ENCODE measurements at places on chromosomes 5 and 9.

GRCh38 chr5:139761057-139761450 is 34.6 kb upstream of the PSD2 start:
- DNase-seq, result no peak

GRCh38 chr5:79666758-79667157 is 22.9 kb upstream of the CMYA5 start:
- DNase-seq, result no peak

- peak; percentile 79 for DNase-seq
These were observed 67.0 kb upstream of the DPYSL3 start for GRCh38 chr5:147576646-147577535.

GRCh38 chr9:111992523-111992922 is 95.9 kb downstream of the UGCG start:
- DNase-seq, result no peak

GRCh38 chr5:78467752-78468357 is 107.4 kb downstream of the SCAMP1 start:
- DNase-seq, result no peak

DNA sequence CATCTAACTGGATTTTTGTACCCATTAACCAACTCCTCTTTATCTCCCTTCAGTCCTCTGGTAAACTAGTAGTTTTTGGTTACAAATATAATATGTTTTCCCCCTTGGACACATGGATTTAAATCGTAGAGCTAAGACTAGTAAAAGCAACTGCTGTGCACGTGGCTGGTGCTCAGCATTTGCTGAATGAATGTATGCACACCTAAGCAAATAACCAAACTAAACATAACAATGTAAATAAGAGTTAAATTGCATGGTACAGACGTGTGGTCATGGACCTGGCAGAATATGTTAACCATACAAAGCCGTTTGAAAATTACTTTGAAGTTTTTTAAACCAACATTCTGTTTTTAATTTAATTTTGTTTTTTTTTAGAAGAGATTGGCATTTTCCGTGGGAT is 65.2 kb upstream of the FYB1 start:
- DNase-seq, result no peak

GRCh38 chr9:126827227-126827626 is 22.4 kb downstream of the ZBTB43 start:
- DNase-seq, result no peak

- DNase-seq, result peak; percentile 29
These were observed 73.9 kb downstream of the SH3PXD2B start for GRCh38 chr5:172380301-172380986.

DNA sequence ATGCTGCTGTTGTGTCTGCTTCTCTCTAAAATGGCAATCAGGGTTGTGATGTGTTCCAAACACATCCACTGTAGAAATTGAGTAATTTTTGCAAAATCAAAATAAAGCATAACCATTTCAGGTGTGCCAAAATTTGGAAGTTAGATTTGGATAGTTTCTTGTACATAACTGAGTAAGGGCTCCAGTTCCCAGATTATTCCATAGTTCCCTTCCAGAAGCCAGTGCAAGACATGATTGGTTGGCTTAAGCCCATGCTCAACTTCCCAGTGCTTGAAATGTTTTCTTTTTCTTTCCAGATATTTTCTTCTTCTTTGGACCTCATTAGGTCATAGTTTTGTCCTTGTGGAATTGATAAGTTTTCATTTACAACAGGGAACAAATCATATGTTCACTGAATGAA is 64.2 kb downstream of the SNCAIP start:
- no peak for DNase-seq

DNA sequence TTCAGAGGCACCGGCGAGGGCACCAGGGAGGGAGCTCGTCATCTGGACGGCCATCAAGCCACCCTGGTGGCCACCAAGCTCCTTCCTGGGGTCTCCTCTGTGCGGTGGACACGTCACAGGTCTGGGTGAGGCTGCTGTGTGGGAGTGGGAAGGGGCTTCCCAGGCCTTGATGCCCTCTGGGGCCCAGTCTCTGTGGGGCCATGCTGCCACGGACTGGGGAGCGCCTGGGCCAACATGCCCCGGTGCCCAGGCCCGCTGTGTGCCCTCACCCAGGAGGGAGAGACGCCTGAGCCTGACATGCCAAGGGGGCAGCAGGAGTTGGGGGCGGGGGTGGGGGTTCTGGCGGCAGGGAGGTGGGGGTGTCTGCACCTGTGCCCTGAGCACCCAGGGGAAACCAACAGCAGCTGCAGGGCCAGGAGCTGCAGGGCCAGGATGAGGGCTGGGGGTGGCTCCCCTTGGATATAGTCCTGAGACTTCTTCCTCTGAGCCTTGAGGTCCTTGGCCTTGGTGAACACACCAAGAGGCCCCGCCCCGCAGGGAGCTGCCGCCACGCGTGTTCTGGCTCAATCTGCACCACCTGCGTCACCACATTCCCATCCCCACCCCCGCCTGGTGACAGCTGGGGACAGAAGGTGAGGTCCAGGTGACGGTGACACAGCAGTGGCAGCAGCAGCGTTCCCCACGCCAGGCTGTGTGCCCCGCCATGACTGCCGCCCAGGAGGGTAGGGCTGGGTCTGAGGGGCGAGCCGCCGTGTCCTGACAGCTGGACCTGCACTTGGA is 15.3 kb upstream of the SEC16A start:
- no peak for DNase-seq

- no peak for DNase-seq
These were observed 88.7 kb downstream of the TRIO start for GRCh38 chr5:14231890-14232289.

DNA sequence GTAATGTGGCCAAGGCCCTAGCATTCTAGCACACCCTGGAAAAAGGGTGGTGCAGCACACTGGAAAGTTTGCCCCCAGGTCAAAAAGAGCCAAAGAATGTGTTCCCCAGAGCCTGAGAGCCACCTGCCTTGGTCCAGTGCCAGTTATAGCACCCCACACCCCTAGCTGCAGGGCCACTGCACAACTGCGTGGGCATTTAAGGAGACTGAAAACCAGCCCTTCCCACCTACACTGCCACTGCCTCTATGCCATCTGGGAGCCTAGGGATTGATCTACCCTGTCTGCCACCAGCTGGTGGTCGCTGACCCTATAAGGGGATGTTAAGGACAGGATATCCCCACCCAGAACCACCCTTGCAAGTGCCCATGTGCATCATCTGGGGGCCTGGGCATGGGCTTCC is 38.2 kb upstream of the PTPRD start:
- no peak for DNase-seq

GRCh38 chr9:15370466-15371447 is 51.9 kb upstream of the SNAPC3 start:
- DNase-seq, result no peak

DNA sequence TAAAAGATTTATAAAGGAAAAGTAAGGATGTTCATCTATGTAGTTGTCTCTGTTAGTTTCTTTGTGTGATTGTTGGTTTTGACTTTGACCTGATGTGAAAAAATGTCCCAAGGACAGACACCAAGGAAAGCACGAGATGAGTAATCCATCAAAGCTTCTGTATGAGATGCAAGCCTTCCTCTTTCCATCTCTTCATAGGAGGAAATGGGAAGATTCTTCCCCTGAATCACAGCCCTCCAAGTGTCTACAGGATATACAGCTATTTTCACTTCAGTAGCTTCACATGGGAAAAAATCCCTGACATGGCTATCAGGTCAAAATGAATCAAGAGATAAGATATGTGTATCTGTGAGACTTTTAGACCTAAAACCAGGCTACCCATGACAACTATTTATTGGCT is 29.0 kb upstream of the CEMIP2 start:
- DNase-seq, result no peak

DNA sequence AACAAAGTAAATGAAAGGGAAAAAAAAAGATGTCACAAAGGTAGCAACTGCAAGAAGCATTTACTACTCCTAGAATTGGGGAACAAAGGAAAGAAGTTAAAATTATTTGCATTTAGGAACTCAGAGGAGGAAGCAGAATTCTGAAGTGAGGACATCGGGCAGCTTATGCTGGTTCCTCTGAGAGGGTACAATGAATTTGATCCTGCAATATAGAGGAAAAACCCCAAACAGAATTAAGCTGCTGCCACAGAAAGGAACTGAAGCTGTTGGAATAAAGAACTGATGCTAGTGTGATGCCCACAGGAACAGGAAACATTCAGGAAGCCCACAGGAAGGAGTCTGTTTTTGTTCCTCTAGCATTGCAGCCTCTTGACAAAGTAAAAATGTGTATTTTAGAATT is 22.3 kb upstream of the TBCA start:
- no peak for DNase-seq

GRCh38 chr5:80973027-80973426 is 12.9 kb downstream of the RASGRF2 start:
- no peak for DNase-seq

- no peak for DNase-seq
These were observed 3.0 kb downstream of the SLC12A7 start for GRCh38 chr5:1108865-1109174.

DNA sequence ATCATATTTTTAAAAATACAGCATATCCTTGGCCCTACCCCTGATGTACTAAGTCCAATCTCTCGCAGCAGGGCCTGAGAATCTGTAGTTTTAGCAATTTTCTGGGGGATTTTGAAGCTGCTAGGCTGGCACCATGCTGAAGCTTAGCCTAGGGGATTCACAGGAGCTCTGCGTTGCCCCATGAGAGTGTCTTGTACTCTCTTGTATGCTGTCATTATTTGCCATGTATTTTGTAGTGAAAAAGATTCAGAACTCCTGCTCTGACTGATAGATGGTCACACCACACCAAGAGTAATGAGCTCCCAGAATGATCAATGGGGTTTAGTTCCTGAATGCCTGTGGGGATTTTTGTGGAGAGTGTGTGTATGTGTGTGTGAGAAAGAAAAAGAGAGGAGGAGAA is 20.7 kb upstream of the TRMT10B start:
- DNase-seq, result no peak

- no peak for DNase-seq
These were observed 89.6 kb downstream of the CAVIN4 start for GRCh38 chr9:100667448-100667847.

DNA sequence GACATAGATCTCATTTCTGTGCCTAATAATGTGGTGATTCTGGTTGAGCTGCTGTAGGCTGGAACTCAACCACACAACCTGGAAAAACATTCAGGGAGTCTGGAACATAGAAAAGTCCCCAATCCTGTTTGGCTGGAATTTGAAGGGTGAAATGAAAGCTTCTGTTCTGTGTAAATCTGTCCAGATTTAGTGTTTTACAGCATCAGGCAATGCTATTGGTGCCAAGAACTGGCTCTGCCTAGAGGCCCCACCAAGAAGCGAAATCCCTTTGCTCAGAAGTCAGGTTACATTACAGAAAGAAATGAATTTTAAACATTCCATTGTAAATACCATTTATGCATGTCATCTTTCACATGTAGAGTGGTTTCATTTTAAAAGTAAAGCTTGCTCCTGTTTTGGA is 56.3 kb downstream of the TMEM174 start:
- DNase-seq, result no peak

DNA sequence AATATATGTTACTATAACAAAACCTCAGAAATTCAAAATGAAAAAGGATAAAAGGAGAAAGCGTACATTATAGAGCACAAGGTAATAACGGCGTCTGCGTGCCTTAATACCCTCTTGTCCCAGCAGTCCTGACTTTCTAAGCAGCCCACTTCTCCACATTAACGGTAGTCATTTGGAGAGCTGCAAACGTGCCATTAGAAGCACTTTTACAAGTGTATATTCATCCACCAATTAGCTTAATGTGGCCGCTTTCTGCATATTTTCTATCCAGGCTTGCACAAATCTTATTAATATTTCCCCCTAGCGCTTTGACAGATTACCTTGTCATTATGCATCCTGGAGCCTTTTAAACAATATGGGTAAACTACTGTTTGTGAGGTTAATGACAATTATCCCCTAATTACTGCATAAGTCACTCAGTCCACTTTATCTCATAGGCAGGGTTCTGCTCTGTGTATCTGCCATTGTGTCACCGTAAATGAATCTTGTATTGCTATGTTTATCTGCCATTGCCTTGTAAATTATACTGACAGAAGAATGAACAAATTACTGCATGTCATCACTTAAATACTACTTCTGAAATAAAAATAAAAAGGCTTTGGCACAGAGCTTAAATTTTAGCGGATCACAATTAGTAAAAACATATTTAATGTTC is 421.3 kb downstream of the BNC2 start:
- no peak for DNase-seq

GRCh38 chr9:105052346-105052745 is 124.4 kb upstream of the ABCA1 start:
- no peak for DNase-seq

- no peak for DNase-seq
These were observed 376.4 kb downstream of the KCTD16 start for GRCh38 chr5:144547098-144547499.

DNA sequence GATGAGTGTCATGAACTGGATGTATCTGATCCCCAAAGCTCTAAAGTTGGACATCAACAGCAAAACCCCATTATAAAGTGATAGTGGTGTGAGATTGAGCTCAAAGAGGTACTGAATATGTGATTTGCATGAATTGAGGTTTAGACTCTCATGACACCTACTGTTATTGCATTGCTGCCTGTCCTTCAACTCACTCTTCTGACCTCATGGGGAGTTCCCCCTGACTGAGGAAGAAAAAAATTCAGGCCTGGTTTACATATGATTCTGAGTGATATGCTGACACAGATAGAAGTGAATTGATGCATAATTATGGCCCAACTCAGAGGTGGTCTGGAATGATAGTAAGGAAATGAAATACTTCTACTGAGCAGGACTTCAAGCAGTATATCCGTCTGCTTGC is 76.2 kb upstream of the CHD1 start:
- no peak for DNase-seq

GRCh38 chr5:50301756-50302155 is 139.3 kb downstream of the EMB start:
- no peak for DNase-seq

DNA sequence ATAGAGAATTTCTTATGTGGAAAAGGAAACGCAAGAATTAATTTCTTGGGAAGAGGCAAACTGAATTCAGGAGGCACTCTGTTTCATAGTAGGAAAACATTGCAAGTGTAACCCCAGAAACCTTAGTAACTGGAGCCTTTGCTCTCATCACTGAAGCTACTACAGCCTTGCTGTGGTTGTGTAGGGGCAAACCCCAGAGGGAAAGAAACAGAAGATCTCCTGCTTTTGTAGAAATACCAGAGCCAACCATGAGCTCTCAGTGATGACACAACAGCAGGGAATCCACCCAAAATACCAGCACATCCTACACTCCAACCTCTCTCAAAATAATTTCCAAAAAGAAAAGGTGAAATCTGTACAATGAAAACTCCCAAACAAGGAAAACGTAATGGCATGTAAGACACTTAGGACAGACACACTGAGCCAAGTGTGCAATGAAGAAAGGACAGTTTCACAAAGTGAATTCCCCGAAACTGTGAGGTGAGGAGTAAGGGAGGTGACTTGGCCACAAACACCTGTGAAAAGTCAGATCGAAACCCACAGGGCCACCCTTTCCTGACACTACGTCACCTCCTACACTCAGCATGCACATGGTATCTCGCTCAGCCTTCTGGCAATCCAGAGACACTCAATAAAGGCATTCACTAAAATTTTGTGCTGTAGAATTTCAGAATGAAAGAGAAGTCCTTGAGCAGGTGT is 8.5 kb upstream of the ACSL6 start:
- DNase-seq, result no peak

GRCh38 chr5:92544036-92544435 is 1037.0 kb downstream of the NR2F1-AS1 start:
- DNase-seq, result no peak

Data from right hindlimb (tissue), 1 donor.